Cortex of kidney (tissue), 1 donor: ENCODE measurements at places on chromosomes 1 and 21.

DNA sequence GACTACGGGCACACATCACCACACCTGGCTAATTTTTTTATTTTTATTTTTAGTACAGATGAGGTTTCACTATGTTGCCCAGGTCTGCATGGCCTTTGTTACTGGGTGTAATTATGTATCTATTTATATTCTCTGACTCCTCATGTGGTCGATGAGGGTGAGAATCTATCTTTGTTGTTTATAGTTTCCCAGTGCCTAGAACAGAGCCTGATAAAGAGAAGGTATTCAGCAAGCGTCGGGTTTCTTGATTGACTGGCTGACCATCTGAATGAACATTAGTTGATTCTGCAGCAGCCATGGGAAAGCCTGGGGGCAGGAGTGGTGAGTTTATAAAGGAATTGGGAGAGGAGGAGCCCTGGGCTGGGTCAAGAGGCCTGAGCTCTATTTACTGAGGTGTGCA lies 28.5 kb downstream of the SERINC2 start:
- no peak for DNase-seq

- DNase-seq: no peak
These were observed 43.8 kb downstream of the ACTL8 start for GRCh38 chr1:17798799-17799382.

- no peak for DNase-seq
These were observed 13.4 kb upstream of the ODF2L start for GRCh38 chr1:86409416-86410021.

DNA sequence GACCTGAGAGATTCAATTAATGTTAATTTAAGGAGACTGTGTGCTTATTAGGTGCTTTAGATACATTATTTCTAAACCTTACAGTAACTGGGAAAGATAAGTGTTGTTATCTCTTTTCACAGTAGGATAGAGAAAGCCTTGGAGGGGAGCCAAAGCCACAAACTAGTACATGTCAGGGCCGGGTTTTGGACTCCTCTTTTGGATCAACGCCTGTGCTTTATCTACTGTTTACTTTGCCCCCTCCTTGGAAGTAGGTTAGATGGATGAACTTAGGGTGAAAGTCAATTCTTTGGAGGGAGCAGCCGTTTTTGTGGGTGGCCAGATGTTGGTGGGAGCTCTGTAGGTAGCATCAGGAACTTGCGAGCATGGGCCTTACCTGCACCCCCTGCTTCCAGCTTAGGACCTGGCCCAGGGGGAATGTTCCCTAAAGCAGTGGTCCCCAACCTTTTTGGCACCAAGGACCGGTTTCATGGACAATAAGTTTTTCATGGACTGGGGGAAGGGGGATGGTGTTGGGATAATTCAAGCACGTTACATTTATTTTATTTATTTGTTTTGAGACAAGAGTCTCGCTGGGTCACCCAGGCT lies 1.7 kb downstream of the HHAT start:
- no peak for DNase-seq

DNA sequence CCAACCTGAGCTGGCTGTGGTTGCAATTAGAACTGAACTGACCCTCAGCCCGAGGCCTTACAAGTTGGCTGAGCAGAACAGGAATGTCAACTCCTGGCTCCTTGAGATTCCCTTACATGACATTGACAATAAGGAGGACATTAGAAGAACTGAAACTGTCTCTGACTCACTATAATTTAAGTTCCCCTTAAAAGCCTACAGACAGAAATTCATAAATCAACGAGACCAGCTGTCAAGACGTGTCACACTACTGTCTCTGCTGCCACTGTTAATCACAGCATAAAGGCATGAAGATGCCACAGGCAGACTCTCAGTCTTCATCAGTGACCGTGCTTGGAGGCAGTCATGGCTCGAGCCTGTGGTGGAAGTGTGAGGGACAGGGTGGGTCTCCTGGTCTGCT lies 168.8 kb downstream of the GABPA start:
- no peak for DNase-seq

GRCh38 chr1:48493970-48494769 lies 22.2 kb upstream of the SPATA6 start:
- DNase-seq: no peak

DNA sequence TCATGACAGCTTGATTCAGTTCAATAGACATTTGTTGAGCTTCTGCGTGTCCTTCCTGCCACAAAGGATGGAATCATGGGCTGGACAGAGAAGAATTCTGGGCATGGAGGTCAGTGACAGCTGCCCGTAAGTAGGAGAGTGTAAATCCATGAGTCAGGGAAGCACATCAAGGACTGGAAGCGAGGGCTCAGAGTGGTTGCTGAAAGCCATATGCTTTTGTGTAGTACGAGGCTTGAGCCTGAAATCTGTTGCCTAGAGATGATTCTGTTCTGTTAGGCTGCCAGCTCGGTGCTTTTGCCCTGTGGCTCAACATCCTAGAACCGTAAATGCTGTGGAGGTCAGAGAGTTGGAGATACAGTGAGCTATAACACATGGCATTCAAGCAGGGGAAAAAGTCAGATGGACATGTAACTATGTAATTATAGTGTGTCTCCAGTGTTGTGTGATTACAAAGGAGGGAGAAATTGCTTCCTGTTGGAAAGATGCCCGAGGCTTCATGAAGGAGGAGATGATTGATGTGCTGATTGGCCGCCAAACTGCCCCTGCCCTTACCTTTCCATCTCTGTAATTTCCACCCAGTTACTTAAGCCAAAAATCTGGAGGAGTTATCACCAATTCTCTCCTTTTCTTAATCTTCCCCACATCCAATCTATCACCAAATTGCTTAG lies 92.8 kb upstream of the CACNA1E start:
- DNase-seq: no peak

GRCh38 chr1:157238585-157238984 lies 100.4 kb upstream of the ETV3 start:
- no peak for DNase-seq

- no peak for DNase-seq
These were observed 285.8 kb upstream of the NEGR1 start for GRCh38 chr1:72568113-72568512.

GRCh38 chr1:94245747-94246438 lies 8.5 kb upstream of the ARHGAP29 start:
- DNase-seq: no peak

- DNase-seq: no peak
These were observed 33.4 kb downstream of the HSD17B7 start for GRCh38 chr1:162823771-162824525.

GRCh38 chr1:182676274-182676673 lies 8.1 kb downstream of the RGS8 start:
- no peak for DNase-seq

DNA sequence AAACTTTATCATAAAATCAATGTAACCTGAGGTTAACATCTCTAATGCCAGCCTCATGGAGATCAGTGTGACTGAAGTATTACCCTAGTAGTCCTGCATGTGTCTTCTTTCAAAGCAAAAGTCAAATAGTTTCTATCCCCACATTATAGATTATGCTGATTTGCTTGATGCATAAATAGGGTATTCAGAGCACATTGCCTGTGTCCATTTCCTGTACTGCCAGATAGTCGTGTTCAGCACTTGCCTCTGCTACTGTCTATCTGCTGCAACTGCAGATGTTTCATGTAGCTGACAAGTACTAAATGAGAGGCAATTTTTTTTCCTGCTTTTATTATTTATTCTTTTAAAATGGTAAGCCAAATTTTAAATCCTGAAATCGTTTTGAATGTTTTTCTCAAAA lies 348.7 kb downstream of the CHRM3 start:
- no peak for DNase-seq

- no peak for DNase-seq
These were observed 1260.1 kb upstream of the ADGRL2 start for GRCh38 chr1:80540596-80540995.

GRCh38 chr1:210689826-210690225 lies 361.1 kb downstream of the HHAT start:
- no peak for DNase-seq

DNA sequence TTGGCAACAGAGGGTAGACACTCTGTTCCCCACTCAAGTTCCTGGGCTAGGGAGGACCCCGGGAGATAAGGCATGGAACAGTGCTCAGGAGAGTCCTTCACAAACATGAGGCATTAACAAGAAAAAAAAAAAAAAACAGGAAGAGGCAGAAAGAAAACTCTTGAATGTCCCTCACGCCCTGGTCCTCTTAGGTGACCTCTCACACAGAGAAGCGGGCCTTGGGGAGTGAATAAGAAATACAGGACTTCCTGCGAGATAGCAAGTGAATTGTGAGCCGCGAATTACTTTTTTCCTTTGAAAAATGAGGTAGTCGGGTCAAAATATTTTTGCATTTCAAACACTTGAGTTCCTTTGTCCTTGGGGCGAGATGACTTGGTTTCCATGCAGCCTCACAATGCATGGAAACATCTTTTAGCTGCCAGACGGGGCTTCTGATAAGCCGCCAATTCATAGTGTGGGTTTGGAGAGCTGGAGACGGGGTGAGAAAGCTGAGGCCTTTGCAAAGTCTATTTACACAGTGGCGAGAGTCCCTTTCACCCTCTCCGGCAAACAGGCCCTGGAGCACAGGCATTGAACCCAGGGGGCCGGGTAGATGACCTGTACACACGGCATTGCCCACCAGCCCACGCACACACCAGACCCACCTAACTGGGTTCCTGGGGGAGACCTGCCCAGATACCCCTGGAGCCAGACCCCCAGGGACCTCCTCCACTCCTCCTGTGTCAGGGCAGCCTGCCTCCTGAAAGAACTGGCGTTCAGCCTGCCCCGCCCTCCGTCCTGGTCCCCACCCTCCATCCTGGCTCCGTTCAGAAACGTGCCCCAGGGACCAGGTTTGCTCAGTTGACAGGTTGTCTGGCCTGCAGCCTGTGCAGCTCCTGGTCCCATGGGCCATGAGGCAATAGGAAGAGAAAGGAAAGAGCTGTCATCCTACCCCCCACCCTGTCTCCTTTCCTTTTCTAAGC lies 192.3 kb downstream of the PRDM16 start:
- no peak for DNase-seq

DNA sequence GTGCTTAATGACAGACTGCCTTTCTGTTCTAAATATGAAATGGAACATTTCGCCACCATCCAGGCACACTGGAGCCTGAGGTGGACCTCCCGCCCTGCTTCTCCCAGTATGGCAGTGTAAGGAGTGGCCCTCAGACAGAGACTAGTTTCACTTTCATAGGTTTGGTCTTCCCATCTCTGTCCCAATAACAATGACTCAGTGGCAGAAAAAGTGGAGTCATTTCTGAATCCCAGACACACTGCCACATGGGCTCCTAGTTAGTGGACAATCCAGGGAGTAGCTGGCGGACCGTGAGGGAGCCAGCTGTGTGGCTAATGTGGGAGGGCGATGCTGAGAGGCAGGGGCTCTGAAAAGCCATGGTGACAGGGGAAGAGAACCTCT lies 95.6 kb upstream of the TSPAN2 start:
- no peak for DNase-seq

DNA sequence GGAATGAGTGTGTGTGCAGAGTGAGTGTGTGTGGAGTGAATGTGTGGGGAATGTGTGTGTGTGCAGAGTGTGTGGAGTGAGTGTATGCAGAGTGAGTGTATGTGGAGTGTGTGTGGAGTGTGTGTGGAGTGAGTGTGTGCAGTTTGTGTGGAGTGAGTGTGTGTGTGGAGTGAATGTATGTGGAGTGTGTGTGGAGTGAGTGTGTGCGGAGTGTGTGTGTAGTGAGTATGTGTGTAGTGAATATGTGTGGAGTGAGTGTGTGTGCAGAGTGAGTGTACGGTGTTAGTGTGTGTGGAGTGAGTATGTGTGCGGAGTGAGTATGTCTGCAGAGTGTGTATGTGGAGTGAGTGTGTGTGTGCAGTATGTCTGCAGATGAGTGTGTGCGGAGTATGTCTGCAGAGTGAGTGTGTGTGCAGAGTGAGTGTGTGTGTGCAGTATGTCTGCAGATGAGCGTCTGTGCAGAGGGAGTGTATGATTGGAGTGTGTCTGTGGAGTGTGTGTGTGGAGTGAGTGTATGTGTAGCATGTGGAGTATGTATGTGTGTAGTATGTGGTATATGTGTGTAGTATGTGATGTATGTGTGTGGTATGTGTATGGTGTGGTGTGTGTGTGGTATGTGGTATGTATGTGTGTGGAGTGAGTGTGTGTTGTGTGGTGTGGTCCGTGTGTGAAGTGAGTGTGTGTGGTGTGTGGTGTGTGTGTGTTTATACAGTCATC lies 59.7 kb upstream of the CLDN14 start:
- DNase-seq: no peak

- DNase-seq: no peak
These were observed 233.1 kb upstream of the CSF3R start for GRCh38 chr1:36715797-36716196.

- no peak for DNase-seq
These were observed 39.1 kb upstream of the EFCAB14 start for GRCh38 chr1:46757956-46758528.

DNA sequence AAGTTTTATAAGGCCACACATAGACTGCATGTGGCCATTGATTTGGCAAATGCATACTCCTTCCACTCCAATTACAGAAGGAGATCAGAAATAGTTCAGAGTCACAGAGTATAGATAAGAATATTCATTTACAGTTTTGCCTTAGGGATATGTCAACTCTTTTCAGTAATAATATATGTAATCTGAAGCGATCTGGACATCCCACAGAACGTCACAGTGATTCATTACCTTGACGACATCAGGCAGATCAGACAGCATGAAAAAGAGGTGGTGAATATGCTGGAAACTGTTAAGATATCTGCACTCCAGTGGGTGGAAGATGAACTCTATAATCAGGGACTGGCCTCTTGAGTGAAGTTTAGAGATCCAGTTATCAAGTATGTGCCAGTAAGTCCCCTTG lies 240.4 kb downstream of the DPYD start:
- no peak for DNase-seq

GRCh38 chr1:94578856-94579255 lies 37.3 kb upstream of the F3 start:
- no peak for DNase-seq
